KG1 (cell line): ENCODE measurements at places on chromosomes 3 and 15.

DNA sequence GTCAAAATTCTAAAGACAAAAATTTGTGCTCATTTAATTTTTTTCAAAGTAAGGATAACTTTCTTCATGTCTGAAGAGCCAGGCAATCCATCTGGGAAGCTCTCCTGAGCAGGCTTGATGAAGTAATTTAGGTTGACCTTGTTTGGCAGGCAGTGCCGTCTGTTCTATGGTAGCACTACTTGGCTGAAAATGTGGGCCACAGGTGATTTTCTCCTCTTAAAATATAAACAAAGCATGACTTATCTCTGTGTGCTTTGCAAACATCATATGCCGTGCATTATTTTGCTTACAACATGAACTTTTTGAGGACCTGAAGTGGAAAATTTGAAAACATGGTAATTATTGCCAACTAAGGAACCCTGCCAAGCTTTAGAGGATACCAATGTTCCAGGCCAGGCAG, 143.2 kb downstream of the RAP2B start:
- DNase-seq = no peak

DNA sequence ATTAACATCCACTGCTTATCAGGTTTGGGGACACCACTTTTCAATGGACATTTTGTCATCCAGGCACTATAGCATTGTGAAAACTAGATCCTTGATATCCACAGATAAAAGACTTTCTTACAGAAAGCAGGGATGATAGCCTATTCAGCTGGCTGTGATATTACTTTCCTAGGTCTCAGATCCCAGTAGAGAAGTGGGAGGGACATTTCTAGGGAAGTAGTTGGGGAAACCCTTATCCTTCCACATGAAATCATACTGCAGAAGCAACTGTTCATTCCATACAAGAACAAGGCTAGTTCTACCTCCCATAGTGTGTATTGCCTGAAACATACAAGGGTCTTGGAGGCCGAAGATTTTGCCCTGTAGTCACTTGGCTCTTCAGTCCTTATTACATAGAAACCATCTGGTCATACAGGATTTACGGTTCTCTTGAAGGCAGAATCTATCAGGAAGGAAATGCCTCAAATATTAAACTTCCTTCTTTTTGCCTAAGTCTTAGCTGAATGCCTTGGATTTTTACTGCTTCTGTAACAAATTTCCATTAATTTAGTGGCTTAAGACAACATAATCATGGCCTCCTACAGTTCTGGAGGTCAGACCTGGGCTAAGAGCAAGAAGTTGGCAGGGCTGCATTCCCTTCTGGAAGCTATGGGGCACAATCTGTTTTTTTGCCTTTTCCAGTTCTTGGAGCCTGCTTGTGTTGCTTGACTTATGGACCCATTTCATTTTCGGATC, 119.4 kb downstream of the ECT2 start:
- DNase-seq = no peak

GRCh38 chr3:186425788-186426730, 64.0 kb upstream of the DGKG start:
- no peak for DNase-seq

GRCh38 chr3:108025177-108025576, 65.7 kb downstream of the CD47 start:
- DNase-seq = no peak

- DNase-seq = no peak
Measured at GRCh38 chr3:55488398-55489055, 1.4 kb upstream of the WNT5A start.

GRCh38 chr15:69305204-69305931, 6.7 kb downstream of the PAQR5 start:
- no peak for DNase-seq

DNA sequence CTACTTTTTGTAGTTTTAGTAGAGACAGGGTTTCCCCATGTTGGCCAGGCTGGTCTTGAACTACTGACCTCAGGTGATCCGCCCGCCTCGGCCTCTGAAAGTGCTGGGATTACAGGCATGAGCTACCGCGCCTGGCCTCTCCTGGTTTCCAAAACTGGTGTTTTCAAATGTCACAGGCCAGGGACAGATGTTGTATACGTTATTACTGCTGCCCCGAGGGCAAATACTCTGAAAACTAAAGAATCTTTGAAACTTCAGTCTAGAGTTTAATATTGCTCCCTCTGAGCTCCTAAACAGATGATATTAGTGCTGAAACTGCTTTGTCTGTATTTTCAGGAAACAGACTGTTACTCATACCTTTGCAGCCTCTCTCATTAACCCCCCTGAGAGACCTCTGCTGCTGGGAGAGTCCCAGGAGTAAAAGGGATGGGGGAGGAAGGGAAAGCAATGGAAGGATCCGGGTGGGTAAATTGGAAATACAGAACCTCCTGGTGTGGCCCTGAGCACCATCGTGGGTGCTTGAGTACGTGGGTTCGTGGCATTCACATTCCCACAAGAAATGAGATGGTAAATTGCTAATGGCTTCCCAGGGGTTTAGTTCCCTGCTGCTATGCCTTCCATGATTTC, 96.3 kb upstream of the IGF1R start:
- no peak for DNase-seq

- DNase-seq = no peak
Measured at GRCh38 chr3:129657261-129658046, 51.0 kb upstream of the PLXND1 start.

DNA sequence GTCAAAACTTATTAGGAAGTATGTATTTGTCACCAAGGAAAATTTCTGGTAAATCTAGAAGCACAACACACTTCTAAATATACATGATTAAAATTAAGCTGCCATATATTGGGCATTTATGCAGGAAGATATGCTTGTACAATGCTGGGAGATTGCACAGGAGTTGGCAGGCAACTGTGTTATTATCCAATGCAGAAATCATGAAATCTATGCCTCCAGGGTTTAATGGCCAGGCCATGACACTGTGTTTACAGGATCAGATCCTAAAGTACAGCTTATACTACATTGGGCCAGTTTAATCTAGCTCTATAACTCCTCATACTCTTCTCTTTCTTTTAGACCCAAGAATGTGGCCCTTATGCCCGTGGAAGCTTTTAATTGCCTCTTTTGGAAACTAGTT, 391.4 kb upstream of the DPH6 start:
- no peak for DNase-seq

DNA sequence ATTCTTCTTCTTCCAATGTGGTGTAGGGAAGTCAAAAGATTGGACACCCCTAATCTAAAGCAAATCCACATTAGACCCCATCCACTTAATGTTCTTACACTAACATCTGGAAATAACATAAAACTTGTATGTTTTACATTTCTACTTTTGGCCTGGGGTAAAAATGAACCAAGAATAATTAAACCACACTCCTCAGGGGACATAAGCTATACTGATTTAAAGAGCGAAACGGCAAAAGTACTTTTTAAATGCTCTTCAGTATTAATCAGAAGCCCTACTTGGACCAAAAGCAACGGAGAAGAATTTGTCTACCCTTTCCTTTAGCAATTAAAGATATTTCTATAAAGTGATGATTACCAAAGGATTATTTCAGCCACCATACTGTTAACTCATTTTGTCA, 123.9 kb downstream of the TMCC1 start:
- no peak for DNase-seq

DNA sequence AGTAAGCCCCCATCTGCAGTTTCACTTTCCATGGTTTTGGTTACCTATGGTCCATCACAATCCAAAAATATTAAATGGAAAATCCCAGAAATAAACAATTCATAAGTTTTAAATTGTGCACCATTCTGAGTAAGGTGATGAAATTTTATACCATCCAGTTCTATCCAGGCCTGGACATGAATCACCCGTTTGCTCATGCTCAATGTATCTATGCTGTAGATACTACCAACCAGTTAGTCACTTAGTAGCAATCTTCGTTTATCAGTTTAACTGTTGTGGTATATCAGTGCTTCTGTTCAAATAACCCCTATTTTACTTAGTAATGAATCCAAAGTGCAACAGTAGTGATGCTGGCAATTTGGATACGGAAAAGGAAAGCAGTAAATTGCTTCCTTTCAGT, 381.9 kb upstream of the AGTR1 start:
- DNase-seq = no peak

- no peak for DNase-seq
Measured at GRCh38 chr3:161175506-161175905, 45.6 kb upstream of the NMD3 start.

DNA sequence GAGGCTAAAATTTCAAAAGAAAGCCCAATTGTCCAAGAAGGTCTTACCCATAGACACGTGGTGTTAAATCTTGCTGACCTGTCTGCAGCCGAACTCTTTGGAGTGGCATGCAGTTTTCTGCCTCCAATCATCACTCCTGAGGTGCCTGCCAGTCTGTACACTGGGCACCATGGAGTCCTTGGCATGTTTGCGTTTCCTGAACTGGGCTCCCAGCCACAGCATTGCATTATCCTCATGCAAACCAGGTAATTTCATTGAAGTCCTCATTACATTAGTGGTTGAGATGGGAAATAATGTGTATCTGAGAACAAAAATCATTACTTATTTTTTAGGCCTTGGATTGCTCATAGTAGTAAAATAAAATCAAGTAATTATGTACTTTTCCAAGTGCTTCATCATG, 152.3 kb downstream of the AKAP13 start:
- DNase-seq = no peak

DNA sequence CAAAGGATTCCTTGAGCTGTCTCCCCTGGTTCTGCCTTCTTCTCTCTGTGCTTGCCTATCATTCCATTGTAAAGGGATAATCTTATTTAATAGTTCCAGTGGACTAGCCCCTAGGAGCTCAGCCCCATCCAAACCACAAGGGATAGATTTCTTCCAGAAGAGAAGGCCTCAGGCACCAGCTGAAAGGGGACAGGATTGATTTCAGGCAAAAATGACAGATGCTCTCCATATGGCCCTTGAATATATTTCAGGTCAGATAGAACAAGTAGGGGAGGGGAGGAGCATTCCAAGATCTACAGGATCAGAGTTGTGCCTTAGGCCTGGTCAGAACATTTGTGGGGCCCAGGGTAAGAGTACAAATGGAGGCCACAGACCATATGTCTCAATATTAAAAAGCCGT, 85.3 kb downstream of the RPLP1 start:
- DNase-seq = no peak
